ENCODE measurements at places on chromosomes 4 and X.

DNA sequence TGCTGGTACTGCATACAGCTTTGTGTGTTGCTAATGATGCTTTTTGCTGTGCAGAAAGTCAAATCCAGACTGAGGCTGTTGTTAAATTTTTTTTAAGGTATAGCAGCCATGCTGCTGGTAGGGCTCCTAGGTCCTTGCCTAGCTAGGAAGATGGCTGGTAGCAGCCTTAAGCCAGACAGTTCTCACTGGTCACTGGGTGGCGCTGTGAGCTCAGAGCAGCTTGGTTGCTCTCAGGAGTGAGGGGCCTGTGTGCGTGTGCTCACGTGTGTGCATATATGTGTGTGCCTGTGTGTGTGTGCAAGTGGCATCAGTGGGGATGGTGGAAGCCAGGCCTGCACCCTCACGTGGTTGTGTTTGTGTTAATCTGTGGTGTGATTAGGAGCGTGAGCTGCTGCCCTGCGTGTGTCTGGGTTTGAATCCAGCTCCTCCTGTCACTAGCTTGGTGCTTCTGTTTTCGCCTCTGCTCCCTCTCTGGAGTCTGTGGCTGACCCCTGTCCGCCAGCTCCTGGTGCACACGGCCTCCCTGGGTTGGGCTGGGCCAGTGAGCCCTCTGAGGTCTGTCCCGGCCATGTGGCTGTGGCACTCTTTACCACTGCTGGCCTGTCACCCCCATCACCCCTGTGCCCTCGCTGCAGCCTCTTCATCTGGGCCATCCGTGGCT, 46.1 kb downstream of the SORCS2 start:
- DNase-seq, result no peak

DNA sequence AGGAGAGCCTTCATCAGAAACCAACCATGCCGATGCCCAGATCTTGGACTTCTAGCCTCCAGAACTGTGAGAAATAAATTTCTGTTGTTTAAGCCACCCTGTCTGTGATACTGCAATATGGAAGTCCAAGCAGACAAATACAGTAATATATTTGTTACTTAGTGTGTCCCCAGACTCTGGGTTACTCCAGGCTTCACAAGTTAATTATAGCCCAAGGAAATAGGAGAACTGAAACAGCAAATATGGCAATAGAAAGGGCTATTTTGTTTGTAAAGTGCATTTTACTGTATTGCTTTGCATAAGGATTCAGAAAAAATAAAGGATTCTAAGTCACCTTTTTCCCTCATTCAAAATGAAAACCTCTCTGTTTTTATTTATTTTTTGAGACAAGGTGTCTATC, 15.7 kb downstream of the TIGD4 start:
- no peak for DNase-seq

DNA sequence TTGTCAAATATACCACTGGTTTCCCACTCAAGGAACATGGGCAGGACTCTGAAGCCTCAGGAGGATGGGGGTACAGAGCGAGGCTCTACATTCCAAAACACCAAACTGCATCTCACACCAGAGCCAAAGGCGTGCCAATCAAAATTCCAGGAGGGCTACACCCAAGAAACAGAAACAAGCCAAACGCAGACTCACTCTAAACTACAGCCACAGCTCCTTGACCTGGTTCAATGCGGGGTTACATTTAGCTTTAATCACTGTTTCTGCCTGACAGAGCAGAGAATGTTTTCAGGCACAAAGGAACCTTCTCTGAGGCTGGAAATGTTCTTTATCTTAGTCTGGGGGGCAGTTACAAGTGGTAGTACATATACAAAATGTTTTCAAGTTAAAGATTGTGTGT, 2121.5 kb upstream of the AGA start:
- no peak for DNase-seq

GRCh38 chr4:107423677-107424405, 296.2 kb downstream of the PAPSS1 start:
- DNase-seq, result no peak

GRCh38 chrX:105017641-105018040, 202.9 kb downstream of the TEX13A start:
- DNase-seq, result no peak

GRCh38 chr4:168059251-168059650, 33.1 kb upstream of the ANXA10 start:
- DNase-seq, result no peak

- DNase-seq, result no peak
Observed at GRCh38 chrX:140723121-140723715, 13.7 kb downstream of the LINC00632 start.

DNA sequence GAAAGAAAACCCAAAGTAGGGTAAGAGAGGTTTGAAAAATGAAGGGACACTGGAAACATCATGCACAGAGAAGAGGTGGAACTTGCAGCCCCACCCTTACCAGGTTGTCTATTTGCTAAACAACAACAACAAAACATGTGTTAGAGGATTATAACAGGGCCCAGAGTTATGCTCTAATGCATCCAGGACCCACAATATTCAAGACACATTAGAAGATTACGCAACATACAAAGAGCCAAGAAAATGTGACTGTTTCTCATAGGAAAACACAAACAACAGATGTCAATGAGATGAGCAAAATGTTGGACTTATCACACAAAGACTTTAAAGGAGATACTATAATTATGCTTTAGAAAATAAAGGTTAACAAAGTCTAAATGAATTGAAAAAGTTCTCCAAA, 128.5 kb downstream of the LRBA start:
- DNase-seq, result no peak

DNA sequence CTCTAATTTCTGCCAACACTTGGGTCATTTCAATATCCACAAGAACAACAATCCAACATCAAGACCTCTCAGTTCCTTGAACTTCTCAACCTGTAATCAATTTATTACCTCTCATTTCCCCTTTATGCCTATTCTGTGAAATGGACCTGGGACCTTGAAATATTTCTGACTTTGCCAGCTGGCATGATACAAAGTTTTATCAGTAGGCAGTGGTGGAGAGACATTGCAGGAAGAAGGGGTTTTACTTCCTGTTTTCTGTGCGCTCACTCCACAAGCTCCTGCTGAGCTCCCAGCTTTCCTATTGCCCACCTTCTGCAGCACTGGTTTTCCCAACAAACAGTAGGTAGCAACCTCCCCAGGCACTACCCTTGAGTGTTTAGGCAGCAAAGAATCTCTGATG, 3.5 kb upstream of the ARHGEF6 start:
- no peak for DNase-seq

DNA sequence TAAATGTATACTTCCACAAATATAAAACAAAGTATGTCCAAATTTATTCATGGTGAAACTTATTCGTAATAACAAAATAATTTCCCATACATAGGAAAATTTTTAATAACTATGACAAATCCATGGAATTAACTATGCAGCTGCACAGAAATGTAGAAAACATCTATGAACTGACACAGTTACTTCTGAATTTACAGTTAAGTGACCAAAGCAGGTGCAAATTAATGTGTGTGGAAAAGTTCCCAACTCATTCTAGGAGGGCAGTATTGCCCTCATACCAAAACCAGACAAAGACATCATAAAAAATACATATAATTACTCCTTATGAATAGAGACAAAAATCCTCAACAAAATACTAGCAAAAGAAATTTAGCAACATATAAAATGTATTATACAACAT, 12.5 kb downstream of the LDOC1 start:
- no peak for DNase-seq

GRCh38 chr4:41394481-41394894, 137.8 kb downstream of the UCHL1 start:
- no peak for DNase-seq

Measured in NK-92 treated with Interleukin-12 subunit alpha and Interleukin-12 subunit beta, amount 100 ng/mL, for 24 hours (cell line).